ENCODE measurements at places on chromosomes 16 and 17. TPM values are rescaled to one million over a fixed set of nuclear protein-coding genes. Genes with fewer than 3 reads are reported as not detected.

CRHR1 gene
- total RNA-seq, result not detected

- DNase-seq, result no peak
Measured at GRCh38 chr17:82817947-82818346, 21.9 kb downstream of the ZNF750 start.

NATD1 gene
- 2.6 TPM for total RNA-seq

GRCh38 chr16:67672739-67673662 is 6.4 kb downstream of the C16orf86 start:
- DNase-seq, result peak; percentile 76

DNA sequence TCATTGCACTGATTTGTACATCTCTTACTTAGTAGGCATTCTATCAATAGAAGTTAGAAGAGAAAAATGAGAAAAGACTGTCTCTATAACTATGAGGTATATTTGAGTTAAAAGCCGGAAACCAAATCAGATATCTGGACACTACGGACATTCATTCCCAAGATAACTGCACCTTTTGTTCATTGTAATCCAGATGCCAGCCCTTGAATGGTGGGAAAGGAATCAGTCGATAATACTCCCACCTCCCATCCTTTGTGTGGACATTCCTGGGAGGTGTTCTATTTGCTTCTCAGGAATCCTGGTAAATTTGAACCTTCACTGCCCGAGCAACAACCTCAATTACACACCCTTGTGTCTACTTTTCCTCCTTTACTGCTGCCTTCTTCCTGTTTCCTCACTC is 225.2 kb downstream of the CHD9NB start:
- no peak for DNase-seq

GPR139 gene
- not detected for total RNA-seq

DNA sequence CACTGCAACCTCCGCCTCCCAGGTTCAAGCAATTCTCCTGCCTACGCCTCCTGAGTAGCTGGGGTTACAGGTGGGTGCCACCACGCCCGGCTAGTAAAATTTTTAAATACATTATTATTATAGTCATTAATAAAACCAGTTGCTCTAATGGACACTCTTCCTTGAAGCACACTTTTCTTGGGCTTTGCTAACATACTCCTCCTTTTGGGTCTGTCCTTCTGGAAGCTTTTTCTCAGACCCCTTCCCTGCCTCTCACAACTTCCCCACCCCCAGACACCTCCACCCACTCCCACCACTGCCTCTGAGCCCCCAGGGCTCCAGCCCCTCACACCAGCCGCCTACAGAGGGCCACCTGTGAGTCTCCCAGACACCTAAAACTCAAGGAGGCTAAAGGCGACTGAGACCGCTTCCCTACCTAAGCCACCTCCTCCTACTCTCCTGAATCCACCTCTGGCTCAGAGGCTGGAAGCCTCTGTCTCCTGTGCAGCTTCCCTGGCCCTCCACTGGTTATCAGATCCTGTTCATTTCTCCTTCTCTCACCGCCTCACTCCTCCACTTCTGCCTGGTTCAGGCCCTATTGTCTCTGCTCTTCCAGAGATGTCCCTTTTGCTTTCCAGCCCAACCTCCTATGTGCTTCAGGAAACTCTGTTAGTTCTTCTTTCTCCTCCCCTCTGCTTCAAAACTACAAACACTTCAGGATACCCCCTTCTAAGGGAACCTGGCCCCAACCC is 2.1 kb upstream of the CUEDC1 start:
- DNase-seq, result no peak

DNA sequence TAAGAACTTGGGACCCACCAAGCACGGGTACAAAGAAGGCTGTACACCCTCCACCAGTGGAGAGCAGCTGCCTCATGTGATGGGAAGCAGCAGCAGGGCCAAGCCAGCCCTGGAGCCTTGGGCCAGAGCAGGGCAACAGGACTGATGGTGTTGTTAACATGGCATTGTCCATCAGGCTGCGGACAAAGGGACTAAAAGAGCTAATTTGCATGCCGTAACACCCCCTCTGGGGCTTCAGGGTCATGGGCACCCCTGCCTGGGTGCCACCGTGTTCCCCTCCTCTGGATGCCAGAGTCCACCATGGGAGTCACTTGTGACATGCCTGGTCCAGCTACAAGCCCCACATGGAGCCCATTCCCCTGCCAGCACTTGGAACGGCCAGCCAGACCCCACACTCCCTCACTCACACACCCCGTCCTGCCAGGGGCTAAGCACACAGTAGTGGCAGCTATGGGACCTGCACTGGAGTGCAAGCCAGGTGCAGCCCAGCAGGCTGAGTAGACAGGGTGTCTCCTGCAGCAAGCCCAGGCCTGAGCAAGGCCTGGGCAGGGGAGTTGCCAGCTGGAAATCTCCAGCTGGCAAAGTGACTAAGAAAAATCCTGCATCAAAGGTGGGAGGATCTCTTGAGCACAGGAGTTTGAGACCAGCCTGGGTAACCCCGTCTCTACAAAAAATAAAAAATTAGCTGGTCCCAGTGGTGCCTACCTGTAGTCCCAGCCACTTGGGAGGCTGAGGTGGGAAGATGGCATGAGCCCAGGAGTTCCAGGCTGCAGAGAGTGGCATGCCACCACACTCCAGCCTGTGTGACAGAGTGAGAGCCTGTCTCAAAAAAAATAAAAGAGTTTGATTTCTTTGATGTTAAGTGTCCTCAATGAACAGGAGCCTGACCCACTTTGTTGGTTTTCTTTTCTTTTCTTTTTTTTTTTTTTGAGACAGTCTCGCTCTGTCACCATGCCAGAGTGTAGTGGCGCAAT is 33.7 kb downstream of the NOL11 start:
- DNase-seq, result no peak

DNA sequence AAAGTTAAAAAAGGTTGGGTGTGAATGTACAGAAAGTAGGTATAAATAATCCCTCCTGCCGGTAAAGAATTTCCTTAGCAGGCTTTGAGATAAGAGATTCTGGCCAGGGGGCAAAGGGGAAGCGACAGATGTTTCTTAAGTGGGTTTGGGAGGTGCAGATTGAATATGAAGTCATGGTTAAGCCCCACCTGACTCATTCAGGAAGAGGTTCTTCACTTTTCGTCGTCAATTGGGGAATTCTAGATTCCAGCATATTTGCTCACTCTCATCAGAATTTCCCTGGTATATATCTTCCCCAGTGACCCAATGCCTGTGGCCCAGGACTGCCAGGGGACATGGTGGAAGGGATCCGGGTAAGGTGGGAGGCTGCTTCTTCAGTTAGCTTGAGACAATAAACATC is 127.8 kb downstream of the CPPED1 start:
- peak; percentile 82 for DNase-seq

DNA sequence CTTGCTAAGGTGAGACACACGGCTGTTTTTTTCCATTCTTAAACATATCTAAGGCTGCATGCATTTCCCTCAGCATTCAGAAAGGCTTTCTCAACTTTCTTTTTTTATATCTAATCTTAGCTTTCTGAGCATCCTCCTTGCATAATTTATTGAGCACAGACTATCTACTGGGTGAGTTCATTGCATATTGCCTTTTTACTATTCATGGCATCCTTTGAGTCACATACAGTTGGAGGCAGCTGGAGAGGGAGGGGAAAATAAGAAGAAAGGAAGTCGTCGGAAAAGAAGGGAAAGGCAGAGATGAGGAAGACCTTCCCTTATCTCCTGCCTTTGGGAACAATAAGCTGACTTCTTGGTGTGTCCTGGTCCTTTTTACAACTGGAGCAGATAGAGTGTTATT is 468.3 kb downstream of the SLC39A11 start:
- DNase-seq, result no peak

DNA sequence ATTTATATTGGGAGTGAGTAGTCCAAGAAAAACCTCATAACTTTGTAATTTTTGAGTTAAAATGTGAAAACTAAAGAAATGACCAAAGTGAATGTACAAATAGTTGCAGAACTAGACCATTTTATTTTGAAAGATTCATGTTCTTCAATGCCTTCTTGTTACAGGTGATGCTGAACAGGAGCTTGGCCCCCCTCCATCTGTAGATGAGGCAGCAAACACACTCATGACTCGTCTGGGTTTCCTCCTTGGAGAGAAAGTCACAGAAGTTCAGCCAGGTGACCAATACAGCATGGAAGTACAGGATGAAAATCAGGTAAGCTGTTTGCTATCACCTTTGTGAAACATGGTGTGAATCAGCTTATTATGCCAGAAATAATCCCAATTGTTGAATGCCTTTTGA is 227.8 kb downstream of the TANC2 start:
- no peak for DNase-seq

CD300H gene
- not detected for total RNA-seq

GPRC5C gene
- 0.43 TPM for total RNA-seq

GPR142 gene
- total RNA-seq, result not detected

- DNase-seq, result peak; percentile 70
Measured at GRCh38 chr17:40415390-40415789, 2.3 kb downstream of the TOP2A start.

- no peak for DNase-seq
Measured at GRCh38 chr17:14359163-14360020, 58.5 kb downstream of the HS3ST3B1 start.

GRCh38 chr17:66567234-66568170 is 265.1 kb downstream of the PRKCA start:
- DNase-seq, result peak; percentile 88

IQCK gene
- total RNA-seq, result 5.2 TPM

CDRT15 gene
- not detected for total RNA-seq

DNA sequence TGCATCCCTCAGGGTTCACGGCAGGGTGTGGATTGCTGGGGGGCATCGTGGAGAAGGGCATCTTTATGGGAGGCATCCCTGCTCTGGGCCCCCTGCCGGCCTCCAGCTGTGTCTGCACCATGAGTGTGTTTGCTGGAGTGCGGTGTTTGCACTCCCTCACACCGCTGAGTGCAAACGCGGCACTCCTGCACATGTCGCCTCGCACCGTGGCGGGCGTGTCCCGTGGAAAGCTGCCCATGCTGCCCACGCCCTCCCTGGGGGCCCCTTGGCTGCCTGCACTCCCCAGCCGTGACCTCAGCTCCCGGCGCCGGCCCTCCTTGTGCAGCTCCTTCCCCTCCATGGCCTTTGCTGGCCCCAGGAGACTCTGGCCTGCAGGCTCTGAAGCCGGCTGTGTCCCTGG is 74.6 kb upstream of the ZNF750 start:
- no peak for DNase-seq

GRCh38 chr17:50953831-50954601 is 87.9 kb upstream of the TOB1 start:
- DNase-seq, result peak; percentile 89

CSF3 gene
- 0.97 TPM for total RNA-seq

GRCh38 chr16:71893888-71894228 is 1.5 kb upstream of the IST1 start:
- DNase-seq, result no peak

G6PC1 gene
- total RNA-seq, result not detected

DNA sequence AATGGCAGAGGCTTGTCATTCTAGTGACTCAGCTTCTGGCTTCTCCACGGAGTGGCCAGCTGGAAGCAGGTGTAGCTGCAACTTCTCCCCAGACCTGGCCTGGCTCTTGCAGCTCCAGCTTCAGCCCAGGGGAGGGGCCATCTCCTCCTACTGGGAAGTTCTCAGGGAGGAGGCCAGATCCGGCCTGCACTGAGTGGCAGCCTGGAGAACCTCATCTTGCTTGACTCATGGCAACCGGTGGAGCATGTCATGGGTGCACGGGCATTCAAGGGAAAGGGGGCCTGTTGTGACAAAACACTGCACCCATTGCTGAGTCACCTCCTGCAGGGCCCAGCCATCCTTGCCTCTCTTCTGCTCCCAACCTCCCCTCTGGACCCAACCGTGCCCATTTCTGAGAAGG is 273.9 kb upstream of the MAF start:
- DNase-seq, result no peak

- DNase-seq, result no peak
Measured at GRCh38 chr17:67489273-67489672, 112.2 kb downstream of the PITPNC1 start.

- DNase-seq, result peak; percentile 52
Measured at GRCh38 chr17:8673612-8674011, 43.1 kb upstream of the MYH10 start.

DNA sequence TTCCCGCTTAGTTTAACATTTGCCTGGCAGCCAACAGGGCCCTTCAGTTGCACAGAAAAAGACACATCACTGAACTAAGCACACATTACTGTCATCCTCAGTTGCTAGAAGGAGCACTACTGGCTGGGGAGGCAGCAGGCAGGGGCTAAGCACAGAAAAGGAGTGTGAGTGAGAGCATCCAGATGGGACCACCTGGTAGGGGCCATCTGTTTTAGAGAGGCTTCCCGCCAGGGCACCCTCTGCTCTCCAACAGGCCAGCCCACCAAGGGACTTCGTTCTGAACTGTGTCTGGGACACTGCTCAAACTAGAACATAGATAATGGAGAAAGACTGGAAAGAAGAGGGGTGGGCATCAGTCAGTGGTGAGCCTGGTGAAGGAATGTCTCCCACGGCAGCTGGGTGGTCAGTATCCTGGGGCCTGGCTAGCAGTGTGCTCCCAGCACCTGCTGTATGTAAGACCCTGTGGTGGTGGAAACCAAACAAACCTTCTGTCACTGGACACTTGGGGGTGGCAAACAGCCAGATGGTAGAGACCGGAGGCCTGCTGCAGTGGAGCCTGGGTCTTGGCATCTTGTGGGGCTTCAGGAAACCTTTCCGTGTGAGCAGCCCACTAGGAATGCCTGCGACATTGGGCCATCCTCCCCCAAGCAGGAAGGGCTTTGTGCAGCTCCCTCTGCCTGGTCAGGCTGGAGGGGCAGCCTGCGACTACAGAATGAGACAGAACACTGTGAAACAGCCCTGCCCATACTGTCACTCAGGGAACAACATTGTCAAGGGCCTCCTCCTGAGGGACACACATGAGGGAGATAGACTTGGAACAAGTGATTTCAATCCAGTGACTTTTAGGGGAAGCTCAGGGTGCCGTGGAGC is 12.8 kb upstream of the RANGRF start:
- DNase-seq, result no peak

- no peak for DNase-seq
Measured at GRCh38 chr17:51078009-51078592, 42.6 kb downstream of the SPAG9 start.

- peak; percentile 74 for DNase-seq
Measured at GRCh38 chr17:37239690-37240334, 136.0 kb upstream of the C17orf78 start.

CLEC3A gene
- not detected for total RNA-seq

DNA sequence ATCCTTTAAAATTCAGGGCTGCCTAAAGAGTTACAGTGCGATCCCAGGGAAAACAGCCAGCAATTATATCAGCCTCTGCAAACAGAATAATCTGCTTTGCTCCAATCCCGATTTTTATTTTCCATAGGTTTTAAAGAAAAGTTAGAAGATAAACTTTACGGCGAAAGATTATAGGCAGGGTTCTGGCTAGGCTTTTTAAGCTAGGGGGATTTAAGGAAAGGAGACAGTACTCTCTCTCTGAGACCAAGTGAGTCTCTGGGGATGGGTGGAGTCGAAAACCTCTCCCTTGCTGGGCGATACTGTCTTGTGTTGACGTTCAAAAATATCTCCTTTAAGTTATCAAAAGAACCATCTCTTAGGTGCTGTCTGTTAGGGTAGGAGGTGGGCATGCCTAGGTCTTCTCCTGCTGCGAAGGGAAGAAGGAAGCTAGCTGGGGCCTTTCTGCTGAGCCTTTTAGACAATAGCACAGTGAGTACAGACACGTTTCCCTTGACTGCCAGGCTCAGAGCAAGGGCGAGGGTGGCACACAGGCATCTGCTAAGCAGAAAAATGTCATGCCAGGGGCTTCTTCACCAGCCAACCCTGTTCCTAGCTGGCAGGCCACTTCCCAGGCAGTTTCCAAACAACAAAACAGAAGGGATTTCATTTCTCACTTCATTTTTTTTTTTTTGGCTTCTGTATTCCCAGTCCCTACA is 167.9 kb upstream of the MAF start:
- no peak for DNase-seq

TSC2 gene
- 69.9 TPM for total RNA-seq

Data from fibroblast of villous mesenchyme (primary cell).